ENCODE measurements at places on chromosomes 1 and 21.

DNA sequence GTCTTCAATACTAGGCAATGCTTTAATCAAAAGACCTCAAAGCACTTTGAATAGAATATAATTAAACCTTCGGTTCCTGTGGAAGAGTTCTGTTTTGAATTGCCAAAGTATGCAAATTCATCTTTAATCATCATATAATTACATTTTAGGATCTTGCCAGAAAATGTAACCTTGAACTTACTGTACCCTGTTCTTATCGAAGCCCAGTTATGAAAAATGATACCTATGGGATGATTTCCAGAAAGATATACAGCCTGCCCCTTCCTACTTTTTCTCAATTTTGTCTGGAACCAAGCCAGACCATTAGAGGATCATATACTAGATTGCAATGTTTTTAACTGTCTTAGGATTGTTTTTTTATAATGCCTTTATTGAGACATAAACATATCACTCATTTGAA, 34.0 kb upstream of the ZNF281 start:
- no peak for DNase-seq

DNA sequence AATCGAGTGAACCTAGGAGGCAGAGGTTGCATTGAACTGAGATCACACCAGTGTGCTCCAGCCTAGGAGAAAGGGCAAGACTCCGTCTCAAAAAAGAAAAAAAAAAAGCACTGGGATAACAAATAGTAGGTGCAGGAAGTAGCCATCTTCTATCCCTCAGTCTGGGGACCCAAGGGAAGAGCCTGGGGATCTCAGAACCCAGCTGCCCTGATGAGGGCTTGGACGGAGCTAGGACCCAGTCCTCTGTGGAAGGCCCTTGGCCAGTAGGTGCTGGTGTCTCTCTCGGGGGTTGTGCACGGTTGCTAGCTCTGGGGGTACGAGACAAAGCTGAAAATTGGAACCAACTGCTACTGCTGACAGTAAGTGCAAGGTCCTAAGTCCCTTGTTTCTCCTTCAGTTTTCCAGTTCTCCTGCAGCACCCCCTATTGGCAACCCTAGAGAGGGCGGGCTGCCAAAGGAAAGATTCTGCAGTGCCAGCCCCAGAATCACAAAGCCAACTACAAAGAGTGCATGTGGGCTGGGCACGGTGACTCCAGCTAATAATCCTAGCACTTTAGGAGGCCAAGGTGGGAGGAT, 57.6 kb upstream of the KIF1B start:
- peak; percentile 10 for DNase-seq

DNA sequence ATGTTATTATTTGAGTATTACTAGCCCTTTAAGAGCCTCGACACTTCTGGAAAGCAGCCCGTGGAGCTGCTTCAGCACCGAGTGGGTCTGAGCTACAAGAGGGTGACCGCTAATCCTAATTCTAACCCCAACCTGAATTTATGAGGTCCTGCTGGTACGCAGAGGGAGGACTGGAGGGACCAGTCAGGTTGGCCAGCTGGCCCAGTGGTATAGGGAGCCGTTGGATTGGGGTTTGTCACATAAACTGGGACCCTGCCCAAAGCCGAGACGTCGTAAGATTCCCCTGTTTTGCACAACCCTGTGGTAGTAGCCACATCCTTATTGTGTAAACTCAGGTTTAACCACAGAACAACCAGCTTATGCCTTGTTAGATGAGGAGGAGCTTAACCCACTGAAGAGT, 60.8 kb upstream of the F3 start:
- DNase-seq = peak; percentile 42

GRCh38 chr1:204709021-204709420, 23.5 kb upstream of the LRRN2 start:
- DNase-seq = no peak

- no peak for DNase-seq
Observed at GRCh38 chr1:164794356-164794755, 235.4 kb downstream of the PBX1 start.

- DNase-seq = no peak
Observed at GRCh38 chr1:99956755-99957154, 13.0 kb upstream of the SLC35A3 start.

GRCh38 chr1:172976222-172977041, 74.3 kb downstream of the TNFSF18 start:
- no peak for DNase-seq

Measured in bone marrow (tissue), 2 donors.